Stimulated activated CD8-positive, alpha-beta memory T cell treated with anti-CD3 and anti-CD28 coated beads, Interleukin-2, amount 100 ng/mL, for 1 hour (primary cell): ENCODE measurements at places on chromosomes 2 and 18.

DNA sequence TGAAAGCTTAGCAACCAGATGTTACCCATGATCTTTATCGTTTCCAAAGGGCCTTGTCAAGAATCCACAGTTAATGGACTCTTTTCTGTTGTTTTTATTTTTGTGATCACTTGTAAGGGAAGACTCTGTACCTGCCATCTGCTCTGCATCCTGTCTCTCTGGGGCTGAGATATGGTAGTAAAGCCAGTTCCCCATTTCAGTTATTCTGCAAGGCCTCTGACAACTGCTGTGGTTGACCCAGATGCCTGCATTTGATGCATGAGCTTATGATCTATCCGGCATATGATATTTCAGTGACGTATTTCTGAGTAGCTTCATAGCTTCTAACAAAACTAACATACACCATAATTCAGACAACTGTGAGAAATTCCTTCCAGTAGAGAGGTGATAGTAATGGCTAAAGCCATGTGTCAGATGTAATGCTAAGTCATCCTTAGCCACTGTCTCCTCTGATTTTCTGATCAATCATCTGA lies 105.1 kb downstream of the TPO start:
- no peak for DNase-seq

GRCh38 chr2:45153121-45153520 lies 143.9 kb upstream of the SIX2 start:
- DNase-seq: no peak

DNA sequence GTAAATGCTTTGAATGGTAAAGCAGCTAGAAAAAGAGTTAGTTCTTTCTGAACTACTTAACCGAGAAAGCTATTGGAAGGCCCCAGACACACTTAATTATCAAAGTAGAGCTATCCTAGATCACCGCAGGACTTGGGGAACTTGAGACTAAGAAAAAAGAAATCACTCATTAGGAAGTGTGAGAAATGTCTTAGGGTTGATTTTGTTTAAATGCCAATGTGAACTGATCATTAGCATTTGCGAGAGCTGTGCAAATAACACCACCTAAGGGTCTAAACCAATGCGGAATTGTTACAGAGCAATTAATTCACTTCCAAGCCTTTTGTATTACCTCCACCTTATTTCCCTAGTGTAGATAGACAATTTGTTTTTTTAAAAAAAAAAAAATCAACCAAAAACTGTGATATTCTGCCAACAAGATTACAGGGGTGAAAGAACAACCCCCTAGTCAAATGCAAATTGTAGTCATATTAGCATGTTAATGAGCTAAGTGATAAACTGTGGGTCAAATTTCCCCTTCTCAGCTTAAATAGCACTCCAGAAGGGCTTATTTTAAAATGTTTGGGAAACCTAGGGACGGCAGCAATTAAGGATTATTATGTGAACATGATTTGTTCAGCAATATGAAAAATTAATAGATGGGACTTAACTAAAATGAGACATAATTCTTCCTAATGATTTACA lies 246.2 kb upstream of the STON1 start:
- DNase-seq: no peak

DNA sequence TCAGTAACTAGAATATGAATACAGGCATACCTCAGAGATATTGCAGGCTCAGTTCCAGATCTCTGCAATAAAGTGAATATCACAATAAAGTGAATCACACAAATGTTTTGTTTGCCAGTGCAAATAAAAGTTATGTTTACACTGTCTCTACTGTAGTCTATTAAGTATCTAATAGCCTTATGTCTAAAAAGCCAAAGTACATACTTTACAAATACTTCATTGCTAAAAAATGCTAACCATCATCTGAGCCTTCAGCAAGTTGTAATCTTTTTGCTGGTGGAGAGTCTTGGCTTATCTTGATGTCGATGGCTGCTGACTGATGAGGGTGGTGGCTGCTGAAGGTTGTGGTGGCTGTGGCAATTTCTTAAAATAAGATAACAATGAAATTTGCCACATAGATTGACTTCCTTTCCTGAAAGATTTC lies 159.4 kb downstream of the MYO1B start:
- no peak for DNase-seq

DNA sequence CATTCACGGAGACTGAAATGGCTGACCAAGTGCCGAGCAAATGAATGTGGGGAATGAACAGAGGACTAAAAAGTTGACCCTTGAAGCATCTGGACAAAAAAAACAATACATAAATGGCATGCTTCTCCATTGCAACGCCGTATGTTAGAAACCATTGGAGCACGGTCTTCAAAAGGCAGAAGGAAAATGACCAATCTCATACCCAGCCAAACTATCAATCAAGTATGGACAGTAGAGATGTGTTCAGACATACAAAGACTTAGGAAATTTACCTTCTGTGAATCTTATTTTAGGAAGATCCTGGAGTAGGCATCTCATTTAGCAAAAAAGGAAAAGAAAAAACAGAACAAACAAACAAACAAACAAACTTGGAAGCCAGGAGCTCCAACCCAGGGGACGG lies 44.5 kb downstream of the HS6ST1 start:
- no peak for DNase-seq

- DNase-seq: no peak
Observed at GRCh38 chr2:46072101-46072820, 224.9 kb upstream of the EPAS1 start.

DNA sequence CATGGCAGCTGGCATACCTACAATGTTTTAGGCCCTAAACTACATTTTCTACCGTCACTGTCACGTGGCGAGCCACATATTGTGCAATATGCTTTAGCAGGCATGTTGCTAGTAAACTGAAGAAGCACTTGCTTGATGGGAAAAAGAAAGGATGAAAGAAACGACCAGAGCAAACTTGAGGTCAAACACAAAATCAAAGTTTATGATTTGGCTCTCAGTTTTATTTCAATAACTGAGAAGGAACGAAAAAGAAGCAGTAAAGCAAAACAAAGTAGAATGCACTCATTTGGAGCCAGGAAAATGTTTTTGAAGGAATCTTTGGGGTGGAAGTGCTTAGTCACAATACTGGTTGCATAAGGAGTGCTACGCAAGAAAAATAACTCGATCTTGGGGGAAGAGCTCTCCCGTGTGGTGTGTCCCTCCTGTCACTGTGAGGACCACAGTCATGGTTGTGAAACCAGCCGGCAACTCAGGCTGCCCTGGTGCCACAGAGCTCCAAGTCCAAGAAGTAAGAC lies 349.8 kb downstream of the RBM43 start:
- no peak for DNase-seq

DNA sequence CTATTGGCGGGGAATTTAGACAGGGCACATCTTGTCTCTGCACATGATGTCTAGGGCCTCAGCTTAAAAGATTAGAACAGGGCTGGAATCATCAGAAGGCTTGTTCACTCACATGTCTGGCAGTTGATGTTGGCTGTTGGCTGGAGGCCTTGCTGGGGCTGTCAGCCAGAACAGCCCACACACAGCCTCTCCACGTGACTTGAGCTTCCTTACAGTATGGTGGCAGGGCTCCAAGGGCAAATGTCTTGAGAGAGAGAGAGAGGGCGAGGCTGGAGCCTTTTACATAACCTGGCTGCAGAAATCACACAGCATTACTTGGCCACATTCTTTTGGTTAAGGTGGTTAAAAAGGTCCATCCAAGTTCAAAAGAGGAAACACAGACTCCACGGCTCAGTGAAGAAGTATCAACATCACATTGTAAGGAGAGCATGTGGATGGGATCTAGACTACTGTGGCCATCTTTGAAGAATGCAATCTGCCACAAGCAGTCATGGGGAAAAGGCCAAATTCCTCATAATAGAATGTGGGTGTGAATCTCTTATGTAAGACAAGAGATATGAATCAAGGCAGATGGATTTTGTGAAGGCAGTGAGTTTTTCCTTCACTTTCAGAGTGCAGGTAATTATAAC lies 30.4 kb downstream of the SRSF7 start:
- DNase-seq: no peak

- DNase-seq: no peak
Observed at GRCh38 chr2:133500917-133501316, 67.3 kb downstream of the NCKAP5 start.

GRCh38 chr2:119710281-119710680 lies 31.3 kb downstream of the TMEM177 start:
- no peak for DNase-seq

- DNase-seq: no peak
Observed at GRCh38 chr2:239261356-239261755, 139.5 kb downstream of the HDAC4 start.

- no peak for DNase-seq
Observed at GRCh38 chr2:5730386-5730785, 38.2 kb downstream of the SOX11 start.

DNA sequence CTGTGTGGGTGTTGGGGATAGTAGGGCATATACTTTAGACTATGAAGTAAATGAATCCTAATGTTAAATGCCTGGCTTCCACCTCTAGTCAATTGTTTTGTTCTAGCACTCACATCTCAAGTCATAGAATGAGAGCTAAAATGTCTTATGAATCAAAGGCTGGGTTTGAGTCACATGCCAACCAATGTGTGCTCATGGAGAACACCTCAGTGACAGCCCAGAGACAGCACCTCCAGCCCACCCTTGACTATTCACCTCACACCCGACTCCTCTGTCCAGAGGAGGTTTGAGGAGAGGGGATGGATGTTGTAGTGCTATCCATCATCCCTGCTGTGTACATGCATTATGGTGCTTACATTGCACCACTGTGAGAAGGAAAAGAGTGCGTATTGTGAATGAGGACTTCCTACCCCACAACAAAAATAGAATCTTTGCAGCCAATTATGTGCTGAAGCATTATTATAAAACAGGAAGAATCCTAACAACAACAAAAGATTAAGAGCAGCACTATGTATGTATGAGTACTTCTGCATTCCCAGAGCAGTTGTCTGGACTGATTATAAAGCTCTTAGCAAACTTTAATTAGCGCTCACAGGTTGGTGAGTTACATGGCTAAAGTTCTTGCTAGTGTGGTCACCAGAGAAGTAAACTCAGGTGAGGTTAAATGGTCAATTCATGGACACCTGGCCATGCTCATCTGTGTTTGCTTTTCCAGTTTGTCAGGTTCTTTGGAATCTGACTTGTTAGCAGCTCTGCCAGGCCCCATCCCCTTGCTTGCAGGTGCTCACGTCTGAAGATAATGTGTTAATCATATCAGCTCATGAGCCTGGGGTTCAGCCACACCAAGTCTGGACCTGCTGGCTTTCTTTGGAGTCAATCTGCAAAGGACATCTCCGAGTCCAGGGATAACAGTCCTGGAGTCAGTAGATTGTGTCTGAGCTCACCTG lies 55.3 kb upstream of the NABP1 start:
- DNase-seq: no peak

GRCh38 chr2:88074854-88075292 lies 7.2 kb downstream of the SMYD1 start:
- DNase-seq: no peak

GRCh38 chr2:160207804-160208654 lies 8.0 kb upstream of the ITGB6 start:
- no peak for DNase-seq

DNA sequence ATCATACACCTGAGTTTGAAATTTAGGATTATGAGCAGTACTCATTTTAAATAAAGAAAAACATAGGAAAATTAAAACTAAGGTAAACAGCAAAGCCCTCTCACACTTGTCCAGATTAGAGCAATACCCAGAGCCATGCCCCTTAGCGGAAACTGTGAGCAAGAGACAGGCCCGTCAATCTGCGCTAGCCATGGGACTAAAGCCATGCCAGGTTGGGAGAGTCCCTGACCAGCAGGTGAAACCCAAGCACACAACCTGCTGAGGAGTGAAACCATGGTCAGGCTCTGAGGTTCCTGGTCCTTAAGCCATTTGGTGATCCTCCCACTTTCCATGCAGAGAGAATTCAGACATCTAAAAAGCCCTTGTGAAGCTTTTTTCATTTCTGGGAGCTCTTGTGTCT lies 494.3 kb downstream of the STK39 start:
- no peak for DNase-seq

- DNase-seq: no peak
Observed at GRCh38 chr2:224195925-224196571, 157.0 kb upstream of the SERPINE2 start.

GRCh38 chr2:150625741-150626140 lies 138.3 kb upstream of the RND3 start:
- no peak for DNase-seq

- DNase-seq: no peak
Observed at GRCh38 chr2:62304429-62305417, 108.8 kb downstream of the B3GNT2 start.

GRCh38 chr2:1967242-1968208 lies 223.2 kb upstream of the PXDN start:
- no peak for DNase-seq

GRCh38 chr2:190835303-190835930 lies 45.2 kb upstream of the GLS start:
- DNase-seq: no peak
